IMR-90 (cell line): ENCODE measurements at places on chromosomes 7 and 10. TPM values are rescaled to one million over a fixed set of nuclear protein-coding genes. Genes with fewer than 3 reads are reported as not detected.

DNA sequence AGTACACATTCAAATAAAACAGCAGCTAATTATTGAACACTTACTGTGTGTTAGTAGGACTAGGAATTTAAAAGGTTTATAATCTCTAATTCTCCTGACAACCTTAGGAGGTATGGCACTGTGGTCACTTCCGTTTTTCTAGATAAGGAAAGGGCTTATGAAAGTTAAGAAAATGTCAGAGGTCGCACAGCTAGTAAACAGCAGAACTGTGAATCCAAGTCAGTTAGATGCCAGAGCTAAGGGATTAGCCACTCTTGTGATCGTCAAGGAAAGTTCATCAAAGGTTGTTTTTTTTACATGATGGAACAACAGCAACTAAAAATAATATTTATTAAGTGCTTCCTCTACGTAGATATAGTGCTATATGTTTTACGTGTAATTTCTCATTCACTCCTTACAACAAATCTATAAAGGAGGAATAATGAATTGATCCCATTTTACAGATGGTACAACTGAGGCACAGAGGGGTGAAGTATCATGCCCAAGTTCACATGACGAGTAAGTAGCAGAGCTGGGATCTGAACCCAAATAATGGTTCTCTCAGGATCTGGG lies 84.9 kb downstream of the NAMPT start:
- H3K27me3 ChIP-seq = peaks cover 2% of the 10 kb centered on the region
- no peak overlapping the region for H3K27ac ChIP-seq
- no peak for DNase-seq
- H3K36me3 ChIP-seq = no peaks in the 10 kb centered on the region

- H3K27ac ChIP-seq = no peak overlapping the region
- DNase-seq = no peak
- no peaks in the 10 kb centered on the region for H3K27me3 ChIP-seq
These were observed 35.3 kb upstream of the ANK3 start for GRCh38 chr10:60424971-60425370.

DNA sequence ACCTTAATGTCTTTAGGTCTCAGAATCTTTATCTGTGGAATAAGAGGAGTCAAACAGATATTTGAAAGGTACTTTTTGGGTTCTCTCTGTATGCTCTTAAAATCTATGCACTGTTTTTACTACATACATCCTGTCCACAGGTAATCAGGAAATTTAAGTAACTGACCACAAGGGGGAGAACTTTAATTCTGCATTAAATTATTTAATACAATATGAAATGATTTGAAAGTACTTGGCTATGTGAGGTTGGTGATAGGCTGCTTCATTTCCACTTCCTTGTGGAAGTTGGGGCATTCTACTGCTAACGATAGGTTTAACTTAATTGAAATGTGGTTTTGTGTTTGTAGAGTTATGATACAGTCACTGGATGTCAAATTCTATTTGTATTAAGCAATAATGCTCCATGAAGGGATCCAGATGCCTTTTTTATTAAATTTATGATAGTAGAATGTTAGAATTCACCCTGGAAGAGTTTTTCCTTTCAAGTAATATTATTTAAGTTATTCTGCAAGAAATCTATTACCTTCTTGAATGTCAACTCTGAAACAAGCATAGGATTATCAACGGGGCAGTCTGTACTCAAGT lies 6.0 kb downstream of the TEX47 start:
- no peak overlapping the region for H3K4me3 ChIP-seq
- peak; percentile 2 for DNase-seq
- H3K27me3 ChIP-seq = no peaks in the 10 kb centered on the region
- H3K27ac ChIP-seq = no peak overlapping the region
- H3K36me3 ChIP-seq = no peaks in the 10 kb centered on the region
- no peaks in the 10 kb centered on the region for H3K4me1 ChIP-seq

GRCh38 chr10:104040382-104040781 lies 45.3 kb downstream of the COL17A1 start:
- H3K27me3 ChIP-seq = no peaks in the 10 kb centered on the region
- no peaks in the 10 kb centered on the region for H3K4me1 ChIP-seq
- no peak overlapping the region for H3K27ac ChIP-seq

- H3K4me3 ChIP-seq = no peak overlapping the region
- H3K36me3 ChIP-seq = no peaks in the 10 kb centered on the region
These were observed 138.7 kb downstream of the PTPN20 start for GRCh38 chr10:47049906-47050305.

DNA sequence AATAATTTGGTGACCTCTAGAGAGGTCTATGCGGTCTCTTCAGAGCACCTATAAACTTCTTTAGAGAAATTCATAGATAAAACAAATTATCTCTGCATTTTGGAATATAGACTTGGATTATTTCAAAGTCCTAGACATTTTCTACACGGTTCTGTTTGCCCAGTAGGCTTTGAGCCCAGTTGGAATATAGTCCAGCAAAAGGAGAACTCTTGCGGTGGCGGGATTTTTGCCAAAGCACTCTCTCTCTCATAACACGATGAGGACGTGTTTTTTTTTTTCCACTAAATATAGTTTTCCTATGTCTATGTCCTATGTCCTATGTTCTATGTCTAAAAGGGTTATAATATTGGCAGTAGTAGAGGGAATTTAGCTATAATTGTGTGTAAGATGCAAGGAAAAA lies 164.9 kb upstream of the AGR3 start:
- no peak for DNase-seq
- peaks cover 3% of the 10 kb centered on the region for H3K4me1 ChIP-seq
- no peak overlapping the region for H3K4me3 ChIP-seq
- no peaks in the 10 kb centered on the region for H3K36me3 ChIP-seq

Gene SFRP4
- total RNA-seq = not detected in 2 replicates

Gene LIPN
- not detected in 2 replicates for total RNA-seq

Gene EBF3
- total RNA-seq = 0.36 and 0.56 TPM in 2 replicates

Gene METTL27
- 1.7 and 2.3 TPM in 2 replicates for total RNA-seq

Gene NRF1
- 12.2 and 15.8 TPM in 2 replicates for total RNA-seq

Gene WDFY4
- not detected in 2 replicates for total RNA-seq

Gene CALN1
- total RNA-seq = not detected in 2 replicates
